Activated CD8-positive, alpha-beta memory T cell treated with anti-CD3 and anti-CD28 coated beads, Interleukin-2, amount 10 ng/mL, durations not matched to agents 7 days and 5 days (primary cell): ENCODE measurements at places on chromosomes 11 and 22. TPM values are rescaled to one million over a fixed set of nuclear protein-coding genes. Genes with fewer than 3 reads are reported as not detected.

- H3K4me3 ChIP-seq: no peak overlapping the region
- no peaks in the 10 kb centered on the region for H3K36me3 ChIP-seq
- no peaks in the 10 kb centered on the region for H3K4me1 ChIP-seq
- H3K27ac ChIP-seq: no peak overlapping the region
These were observed 676.7 kb upstream of the ARHGAP42 start for GRCh38 chr11:100010393-100010792.

SSTR3 gene
- 1.3 TPM for total RNA-seq

DNA sequence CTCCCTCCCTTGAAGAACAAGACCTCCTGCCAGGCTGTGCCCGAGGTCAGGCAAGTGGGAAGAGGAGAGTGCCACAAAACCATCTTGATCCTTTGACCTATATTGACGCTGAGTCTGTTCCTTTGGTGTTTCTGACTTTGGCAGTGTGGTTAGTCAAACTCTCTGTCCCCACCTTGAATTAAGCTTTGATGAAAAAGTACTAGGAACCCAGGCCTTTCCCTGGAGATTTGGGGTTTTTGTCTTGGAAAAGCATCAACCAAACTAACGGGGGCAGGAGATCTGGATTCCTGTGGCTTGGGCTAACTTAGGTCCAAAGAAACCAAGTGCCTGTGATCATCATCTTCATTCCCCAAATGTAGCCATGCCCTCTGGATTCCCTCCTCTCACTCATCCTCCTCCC, 40.4 kb downstream of the ARFGAP2 start:
- no peak overlapping the region for H3K27ac ChIP-seq
- no peaks in the 10 kb centered on the region for H3K27me3 ChIP-seq
- H3K4me3 ChIP-seq: no peak overlapping the region

GRCh38 chr22:18060646-18061620, 16.9 kb upstream of the PEX26 start:
- no peak for DNase-seq
- H3K36me3 ChIP-seq: no peaks in the 10 kb centered on the region
- no peak overlapping the region for H3K27ac ChIP-seq
- H3K27me3 ChIP-seq: peaks cover 37% of the 10 kb centered on the region
- peaks cover 23% of the 10 kb centered on the region for H3K4me1 ChIP-seq

DNA sequence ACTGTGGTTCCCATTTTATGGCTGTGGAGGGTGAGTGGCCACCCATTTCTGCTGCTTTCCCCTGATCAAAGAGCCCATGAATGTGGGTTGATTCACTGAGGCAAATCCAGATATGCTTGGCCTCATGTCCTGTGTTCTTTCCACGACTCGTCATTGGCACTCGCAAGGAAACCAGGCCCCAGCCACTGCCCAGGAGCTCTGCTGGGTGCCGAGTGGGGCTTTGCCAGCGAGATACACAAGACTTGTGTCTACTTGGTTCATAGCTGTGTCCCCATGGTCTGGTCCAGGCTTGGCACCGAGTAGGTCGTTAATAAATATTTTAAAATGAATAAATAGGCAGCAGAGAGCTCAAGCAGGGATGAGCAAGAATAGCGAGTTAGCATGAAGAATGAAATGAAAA, 1291.5 kb downstream of the TBC1D22A start:
- no peaks in the 10 kb centered on the region for H3K4me1 ChIP-seq
- peaks cover 4% of the 10 kb centered on the region for H3K27me3 ChIP-seq
- no peaks in the 10 kb centered on the region for H3K36me3 ChIP-seq
- no peak for DNase-seq

MPZL2 gene
- total RNA-seq: 3.2 TPM

DNA sequence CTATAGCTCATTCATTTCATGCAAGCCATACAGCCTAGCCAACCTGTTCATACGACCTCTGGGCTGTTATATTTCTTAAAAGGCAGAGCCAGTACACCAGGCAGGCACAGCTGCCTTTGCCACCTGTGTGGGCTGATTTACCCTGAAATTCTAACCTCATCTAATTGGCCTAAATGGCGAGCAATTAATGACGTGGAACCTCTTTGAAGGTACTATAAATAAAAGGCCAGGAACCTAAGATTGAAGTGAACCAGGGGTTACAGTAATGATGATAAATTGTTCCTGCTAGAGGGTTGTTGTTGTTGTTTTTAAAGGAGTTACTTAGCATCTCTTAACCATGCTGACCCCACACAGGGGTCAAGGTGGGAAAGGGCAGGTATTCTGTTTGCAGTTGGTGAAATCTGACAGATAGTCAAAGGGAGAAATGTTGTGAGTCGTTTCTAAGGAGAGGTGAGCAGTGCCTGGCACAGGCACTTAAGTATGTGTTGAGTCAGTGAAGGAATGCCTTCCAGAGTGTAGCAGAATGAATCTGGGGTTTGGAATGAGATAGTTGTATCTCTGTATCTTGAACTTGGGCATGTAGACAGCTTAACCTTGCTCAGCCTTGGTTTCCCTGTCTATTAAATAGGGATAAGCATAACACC, 213.5 kb upstream of the NAV2 start:
- H3K27me3 ChIP-seq: peaks cover 13% of the 10 kb centered on the region
- no peak overlapping the region for H3K27ac ChIP-seq
- H3K4me3 ChIP-seq: no peak overlapping the region

DKK3 gene
- not detected for total RNA-seq

- peaks cover 25% of the 10 kb centered on the region for H3K4me1 ChIP-seq
- no peak overlapping the region for H3K4me3 ChIP-seq
- no peak for DNase-seq
- no peaks in the 10 kb centered on the region for H3K27me3 ChIP-seq
These were observed 72.5 kb upstream of the MYO18B start for GRCh38 chr22:25669253-25670069.

- peak overlapping the region; percentile 97 for H3K27ac ChIP-seq
- DNase-seq: peak; percentile 90
- H3K36me3 ChIP-seq: peaks cover 2% of the 10 kb centered on the region
- H3K4me1 ChIP-seq: peaks cover 68% of the 10 kb centered on the region
These were observed 6.4 kb upstream of the IFITM3 start for GRCh38 chr11:326842-327580.
